ENCODE measurements at places on chromosomes 1 and 21.

GRCh38 chr1:116433275-116434257 is 60.5 kb downstream of the ATP1A1 start:
- DNase-seq = no peak

GRCh38 chr1:30804352-30804751 is 46.8 kb upstream of the LAPTM5 start:
- DNase-seq = no peak

DNA sequence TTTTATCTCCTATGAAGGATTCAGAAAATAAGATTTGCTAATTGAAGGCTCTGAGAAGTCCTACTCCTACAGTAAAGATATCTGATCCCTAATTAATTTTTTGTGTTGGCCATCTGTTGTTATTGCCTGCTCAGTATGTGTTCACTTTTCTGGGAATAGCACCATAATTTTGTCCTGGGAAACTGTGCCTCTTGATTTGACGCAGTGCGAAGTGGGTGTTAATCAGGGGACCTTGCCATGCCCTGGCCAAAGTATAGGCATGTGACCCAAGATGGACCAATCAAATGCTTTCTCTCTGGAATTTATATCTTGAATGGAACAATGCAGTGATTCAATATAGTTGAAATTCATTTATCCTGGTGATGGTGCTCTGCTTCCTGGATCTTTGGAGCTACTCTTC is 30.4 kb upstream of the GNG12 start:
- DNase-seq = no peak

DNA sequence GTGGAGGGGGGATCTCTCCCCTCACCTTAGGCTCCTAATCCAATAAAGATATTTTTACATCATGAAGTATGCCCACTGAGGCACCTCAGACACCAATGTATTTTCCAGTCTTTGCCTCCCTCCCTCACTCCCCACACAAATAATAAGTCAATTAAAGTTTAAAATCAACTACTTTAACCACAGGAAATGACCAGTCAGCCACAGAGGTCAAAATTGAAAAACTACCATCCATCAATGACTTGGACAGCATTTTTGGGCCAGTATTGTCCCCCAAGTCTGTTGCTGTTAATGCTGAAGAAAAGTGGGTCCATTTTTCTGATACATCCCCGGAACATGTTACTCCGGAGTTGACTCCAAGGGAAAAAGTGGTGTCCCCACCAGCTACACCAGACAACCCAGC is 70.6 kb upstream of the DYNLT5 start:
- no peak for DNase-seq

- no peak for DNase-seq
Observed at GRCh38 chr1:67564193-67564592, 120.8 kb upstream of the GADD45A start.

DNA sequence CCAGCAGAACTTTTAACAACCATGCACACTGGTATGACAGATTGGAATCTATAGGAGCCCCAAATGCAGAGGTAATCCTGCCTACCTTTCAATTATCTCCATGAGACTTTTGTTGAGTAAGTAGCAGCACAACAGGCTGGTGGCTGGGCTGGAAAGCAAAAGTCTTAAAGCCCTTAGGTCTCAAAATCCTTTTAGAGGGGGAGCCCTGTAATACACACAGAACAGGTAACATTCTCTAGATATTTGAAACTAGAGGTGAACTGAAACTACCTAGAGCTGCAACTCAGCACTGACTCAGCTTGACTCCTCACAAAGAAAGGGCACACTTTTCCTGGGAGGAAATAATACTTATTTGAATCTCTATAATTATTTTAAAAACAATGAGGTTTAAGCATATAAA is 71.5 kb downstream of the CLCA4 start:
- no peak for DNase-seq

- no peak for DNase-seq
Observed at GRCh38 chr1:76176000-76176399, 101.5 kb downstream of the ST6GALNAC3 start.
